Hepatic stellate cell (primary cell): ENCODE measurements at places on chromosomes 12 and 14.

GRCh38 chr14:102495491-102496330 is 13.9 kb downstream of the ANKRD9 start:
- no peak for DNase-seq

- no peak for DNase-seq
These were observed 116.8 kb upstream of the NAP1L1 start for GRCh38 chr12:76201316-76201715.

GRCh38 chr12:104121001-104121400 is 17.0 kb downstream of the NFYB start:
- DNase-seq = peak; percentile 47

DNA sequence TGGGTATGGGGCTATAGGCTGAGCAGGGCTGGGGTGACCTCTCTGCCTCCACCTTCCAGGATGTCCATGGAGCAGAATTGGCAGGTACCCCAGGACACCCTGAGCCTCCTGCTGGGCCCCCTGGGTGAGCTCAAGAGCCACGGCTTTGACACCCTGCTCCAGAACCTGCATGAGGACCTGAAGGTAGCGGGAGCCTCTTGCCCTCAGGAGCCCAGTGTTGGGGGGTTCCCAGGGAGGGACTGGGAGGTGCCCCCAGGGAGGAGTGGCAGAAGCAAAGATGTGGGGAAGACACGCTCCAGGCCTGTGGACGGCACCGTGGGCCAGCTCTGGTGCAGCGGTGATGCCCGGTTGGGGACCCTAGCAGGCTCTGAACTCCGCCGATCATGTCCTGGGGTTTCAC is 8.3 kb downstream of the TNFAIP2 start:
- DNase-seq = no peak

- DNase-seq = no peak
These were observed 40.2 kb downstream of the SH2B3 start for GRCh38 chr12:111445726-111446581.

DNA sequence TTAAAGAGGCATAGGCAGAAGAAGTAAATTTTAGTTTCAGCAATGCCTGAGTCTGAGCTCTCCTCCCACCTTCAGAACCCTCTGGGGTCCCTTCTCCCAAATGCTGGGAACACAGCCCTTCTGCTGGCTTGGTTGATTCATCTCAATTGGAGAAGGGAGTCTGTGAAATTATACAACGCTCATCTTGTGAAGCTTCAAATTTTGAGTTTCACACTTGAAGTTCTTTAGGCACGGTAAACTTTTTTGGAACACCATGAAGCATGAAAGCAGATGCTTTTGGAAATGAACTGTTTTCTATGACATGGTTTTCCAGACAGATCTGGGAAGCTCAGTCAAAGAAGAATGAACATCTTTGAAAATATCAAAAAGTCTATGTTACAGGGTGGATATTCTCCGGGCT is 69.9 kb downstream of the TBK1 start:
- DNase-seq = no peak
